Breast epithelium (tissue), 4 donors: ENCODE measurements at places on chromosomes 4 and X. TPM values are rescaled to one million over a fixed set of nuclear protein-coding genes. Genes with fewer than 3 reads are reported as not detected.

CT45A3 gene
- total RNA-seq: not detected

NEUROG2 gene
- not detected for total RNA-seq

GRCh38 chr4:92235731-92236130, 68.0 kb upstream of the GRID2 start:
- H3K36me3 ChIP-seq: no peaks in the 10 kb centered on the region
- no peak overlapping the region for H3K4me3 ChIP-seq
- no peak for DNase-seq
- H3K27me3 ChIP-seq: no peaks in the 10 kb centered on the region

- H3K4me3 ChIP-seq: peak overlapping the region; percentile 77
- H3K36me3 ChIP-seq: no peaks in the 10 kb centered on the region
- DNase-seq: no peak
Measured at GRCh38 chr4:112147697-112148096, 2.4 kb downstream of the FAM241A start.

GRCh38 chr4:675036-675882, 917 bp downstream of the MYL5 start:
- H3K27ac ChIP-seq: peak overlapping the region; percentile 94
- peak overlapping the region; percentile 87 for H3K4me3 ChIP-seq
- no peaks in the 10 kb centered on the region for H3K36me3 ChIP-seq
- no peak for DNase-seq

DNA sequence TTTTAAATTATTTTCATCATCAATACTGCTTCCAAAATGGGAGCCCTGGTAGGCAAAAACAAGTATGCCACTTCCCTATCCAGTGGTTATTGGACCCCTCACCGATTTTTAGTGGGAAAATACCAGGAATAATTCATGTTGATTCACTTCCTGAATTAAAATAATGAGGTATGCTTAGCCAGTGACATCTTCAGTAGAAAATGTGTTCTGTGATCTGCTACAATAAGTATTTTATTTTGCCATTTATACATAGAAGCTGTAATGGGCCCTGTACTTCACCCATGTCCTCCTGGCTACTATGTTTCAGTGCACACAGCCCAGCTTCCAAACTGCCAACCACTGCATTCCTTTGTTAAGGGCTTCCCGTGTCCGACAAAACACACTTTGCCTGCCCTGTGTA, 41.0 kb upstream of the KLHL34 start:
- no peak overlapping the region for H3K27ac ChIP-seq
- peaks cover 16% of the 10 kb centered on the region for H3K27me3 ChIP-seq
- no peaks in the 10 kb centered on the region for H3K4me1 ChIP-seq

GRCh38 chr4:146641762-146642161, 3.1 kb downstream of the POU4F2 start:
- H3K27me3 ChIP-seq: peaks cover 77% of the 10 kb centered on the region
- no peaks in the 10 kb centered on the region for H3K4me1 ChIP-seq
- no peak overlapping the region for H3K27ac ChIP-seq
- no peaks in the 10 kb centered on the region for H3K36me3 ChIP-seq
- H3K4me3 ChIP-seq: no peak overlapping the region

DNA sequence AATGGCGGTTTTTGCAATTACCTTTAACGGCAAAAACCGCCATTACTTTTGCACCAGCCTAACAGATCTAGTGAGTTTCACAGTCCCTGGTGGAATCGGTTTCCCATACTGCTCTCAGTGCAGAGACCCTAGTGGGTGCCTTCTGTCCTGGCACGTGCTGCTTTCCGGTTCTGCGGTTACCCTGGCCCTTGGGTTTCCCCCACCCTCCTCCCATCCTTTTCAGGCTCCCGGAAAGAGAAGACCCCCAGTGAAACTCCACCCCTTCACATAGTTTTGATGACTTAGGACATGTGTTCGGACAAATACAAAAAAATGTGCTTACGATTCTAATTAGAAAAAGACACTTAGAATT, 36.9 kb downstream of the NLGN3 start:
- no peak for DNase-seq
- H3K4me1 ChIP-seq: no peaks in the 10 kb centered on the region
- peak overlapping the region; percentile 66 for H3K4me3 ChIP-seq
- H3K36me3 ChIP-seq: no peaks in the 10 kb centered on the region
- no peaks in the 10 kb centered on the region for H3K27me3 ChIP-seq
